ENCODE measurements at places on chromosomes 12 and 14.
A peak's percentile ranks its signal among the peaks of the same experiment; 100 is the strongest.

- DNase-seq: peak; percentile 95
These were observed 125.8 kb downstream of the KTN1 start for GRCh38 chr14:55705651-55706364.

DNA sequence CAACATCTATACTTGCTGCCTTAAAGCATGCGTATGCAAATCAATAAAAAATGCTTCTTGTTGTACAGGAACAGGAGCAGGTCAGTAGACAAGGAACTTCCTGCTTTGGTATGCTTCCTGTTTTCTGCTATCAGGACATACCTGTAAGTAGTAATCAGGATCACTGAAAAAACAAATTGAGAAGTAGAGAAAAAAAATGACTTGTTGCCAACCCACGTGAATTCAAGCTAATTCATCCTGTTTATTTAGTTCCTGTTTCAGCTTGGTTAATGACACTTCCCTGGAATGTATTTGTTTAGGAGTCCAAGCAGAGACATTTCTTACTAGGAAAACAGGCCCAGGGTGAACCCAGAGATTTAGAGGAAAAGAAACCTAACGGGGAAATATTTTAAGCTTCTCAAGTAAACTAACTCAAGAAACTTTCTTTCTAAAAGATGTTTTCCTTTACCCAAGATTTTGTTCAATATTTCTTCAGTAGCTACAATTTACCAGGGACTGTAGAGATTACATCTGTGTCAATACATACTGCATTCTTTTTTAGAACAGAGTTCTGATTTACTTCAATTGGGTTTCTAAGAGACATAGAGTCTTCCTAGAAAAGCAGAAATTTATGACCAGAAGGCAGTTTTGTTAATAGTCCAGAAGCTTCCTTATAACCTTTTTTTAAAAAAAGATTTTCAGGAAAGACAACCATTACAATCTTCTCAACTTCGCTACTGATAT lies 124.2 kb downstream of the PAWR start:
- DNase-seq: no peak

- DNase-seq: no peak
These were observed 3.9 kb downstream of the GPHN start for GRCh38 chr14:66511849-66512248.

DNA sequence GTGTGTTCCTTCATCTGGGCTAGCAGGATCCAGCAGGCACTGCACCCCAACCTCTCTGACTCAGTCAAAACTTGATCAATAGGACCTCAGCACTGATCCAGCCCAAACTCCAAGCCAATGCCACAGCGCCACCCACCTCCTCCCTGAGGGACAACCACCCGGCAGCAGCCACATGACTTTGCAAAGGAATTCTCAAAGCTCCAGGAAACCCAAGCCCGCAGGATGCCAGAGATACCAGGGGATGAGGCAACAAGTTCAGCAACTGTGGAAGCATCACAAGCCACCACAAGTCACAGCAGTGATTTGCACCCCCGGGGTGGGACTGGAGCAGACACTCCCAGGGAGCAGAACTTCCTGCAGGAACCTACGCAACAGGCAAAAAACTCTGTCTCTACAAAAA lies 37.3 kb downstream of the ACTN1 start:
- DNase-seq: no peak

DNA sequence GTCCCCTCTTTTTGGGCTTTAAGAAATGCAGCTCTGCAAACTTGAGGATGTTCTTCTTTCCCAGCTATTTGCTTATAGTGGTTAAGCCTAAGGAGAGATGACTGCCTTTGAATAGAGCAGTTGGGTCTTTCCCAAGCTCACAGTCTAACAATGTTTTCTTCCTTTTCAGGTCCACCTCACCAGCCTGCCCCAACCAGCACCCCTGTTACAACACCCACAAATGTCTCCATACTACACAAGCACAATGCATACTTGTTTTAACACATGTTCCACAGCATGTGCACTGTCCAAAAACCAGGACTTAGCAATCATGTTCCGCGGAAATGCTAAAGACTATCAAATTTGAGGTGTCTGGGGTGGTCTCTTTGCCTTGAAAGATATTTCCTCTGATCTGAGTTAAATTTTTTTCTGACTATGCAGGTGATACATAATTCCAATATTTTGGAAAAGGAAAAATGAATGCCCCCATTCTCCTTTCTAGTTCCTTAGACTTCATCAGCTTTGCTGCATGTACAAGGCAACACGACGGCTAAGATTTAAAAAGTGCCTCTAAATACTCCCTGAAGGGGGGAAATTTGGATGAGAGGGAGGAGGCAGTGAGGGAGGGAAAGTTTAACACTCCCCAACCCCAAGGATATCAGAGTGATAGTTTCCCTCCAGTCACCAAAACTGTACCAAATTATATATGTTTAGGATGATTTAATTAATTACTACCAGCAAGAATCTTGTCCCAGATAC lies 6.6 kb upstream of the HOXC13 start:
- no peak for DNase-seq

DNA sequence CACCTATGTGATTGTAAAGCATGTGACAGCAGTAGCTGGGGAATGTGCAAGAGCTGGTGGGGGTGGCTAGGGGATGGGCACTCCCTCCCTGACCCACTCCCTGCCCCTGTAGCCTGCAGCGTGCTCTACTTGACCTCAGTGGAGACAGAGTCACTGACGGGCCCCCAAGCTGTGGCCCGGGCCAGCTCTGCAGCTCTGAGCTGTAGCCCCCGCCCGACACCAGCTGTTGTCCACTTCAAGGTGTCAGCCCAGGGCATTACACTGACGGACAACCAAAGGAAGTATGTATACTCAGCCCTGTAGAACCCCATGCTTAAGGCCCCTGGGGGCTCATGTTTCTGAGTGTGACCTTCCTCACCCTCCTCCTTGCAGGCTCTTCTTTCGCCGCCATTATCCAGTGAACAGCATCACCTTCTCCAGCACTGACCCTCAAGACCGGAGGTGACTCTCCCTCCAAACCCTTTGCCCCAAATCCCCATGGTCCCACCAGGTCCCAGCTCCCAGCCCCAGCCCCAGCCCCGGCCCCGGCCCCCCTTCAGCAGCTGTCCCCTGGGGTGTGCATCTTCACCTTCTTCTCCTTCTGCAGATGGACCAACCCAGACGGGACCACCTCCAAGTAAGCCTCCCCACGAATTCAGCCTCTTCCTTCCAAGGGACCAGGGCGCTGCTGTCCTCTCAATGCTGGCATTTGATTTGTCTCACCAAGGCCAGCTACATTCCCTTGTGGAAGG lies 13.3 kb downstream of the TNS2 start:
- no peak for DNase-seq

DNA sequence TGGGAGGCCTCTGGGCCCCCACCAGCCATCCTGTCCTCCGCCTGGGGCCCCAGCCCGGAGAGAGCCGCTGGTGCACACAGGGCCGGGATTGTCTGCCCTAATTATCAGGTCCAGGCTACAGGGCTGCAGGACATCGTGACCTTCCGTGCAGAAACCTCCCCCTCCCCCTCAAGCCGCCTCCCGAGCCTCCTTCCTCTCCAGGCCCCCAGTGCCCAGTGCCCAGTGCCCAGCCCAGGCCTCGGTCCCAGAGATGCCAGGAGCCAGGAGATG lies 729 bp upstream of the GAPDH start:
- no peak for DNase-seq

DNA sequence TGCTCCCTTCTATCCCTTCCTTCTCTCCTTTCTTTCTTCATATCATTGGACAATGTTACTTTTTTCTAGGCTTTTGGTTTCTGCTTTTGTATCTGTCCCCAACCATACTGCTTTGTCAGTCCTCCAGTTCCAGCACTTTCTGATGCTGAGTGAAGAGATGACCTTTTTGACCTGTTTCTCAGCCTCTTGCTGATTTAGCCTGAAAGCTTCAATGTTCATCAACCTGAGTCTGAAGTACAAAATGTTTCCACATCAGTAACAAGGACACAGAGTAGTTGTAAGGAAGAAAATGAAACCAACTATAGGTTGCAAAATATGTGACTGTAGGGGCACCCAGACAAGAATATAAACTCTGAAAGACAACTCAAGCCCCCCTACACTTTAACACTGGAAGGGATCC lies 25.2 kb upstream of the AKAP6 start:
- DNase-seq: no peak

DNA sequence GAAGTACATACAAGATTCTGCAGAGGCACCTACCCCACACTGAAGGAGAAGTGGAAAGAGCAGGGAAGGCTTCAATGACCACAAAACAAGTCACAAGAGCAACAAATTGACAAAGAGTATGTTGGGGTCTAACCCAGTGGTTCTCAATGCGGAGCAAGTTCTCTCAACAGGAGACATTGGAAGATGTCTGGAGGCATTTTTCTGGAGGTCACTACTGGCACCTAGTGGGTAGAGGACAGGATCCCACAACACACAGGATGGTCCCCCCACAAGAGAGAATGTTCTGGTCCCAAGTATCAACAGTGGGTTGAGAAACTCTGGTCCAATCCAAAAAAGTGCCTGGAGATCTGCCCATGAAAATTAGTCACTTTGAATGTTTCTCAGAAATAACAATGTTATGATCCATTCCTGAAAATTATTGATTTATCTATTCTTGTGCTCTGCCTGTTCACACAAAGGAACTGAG lies 3.4 kb downstream of the SSH1 start:
- DNase-seq: peak; percentile 5

- DNase-seq: no peak
These were observed 55.6 kb downstream of the NT5DC3 start for GRCh38 chr12:103785243-103786031.

DNA sequence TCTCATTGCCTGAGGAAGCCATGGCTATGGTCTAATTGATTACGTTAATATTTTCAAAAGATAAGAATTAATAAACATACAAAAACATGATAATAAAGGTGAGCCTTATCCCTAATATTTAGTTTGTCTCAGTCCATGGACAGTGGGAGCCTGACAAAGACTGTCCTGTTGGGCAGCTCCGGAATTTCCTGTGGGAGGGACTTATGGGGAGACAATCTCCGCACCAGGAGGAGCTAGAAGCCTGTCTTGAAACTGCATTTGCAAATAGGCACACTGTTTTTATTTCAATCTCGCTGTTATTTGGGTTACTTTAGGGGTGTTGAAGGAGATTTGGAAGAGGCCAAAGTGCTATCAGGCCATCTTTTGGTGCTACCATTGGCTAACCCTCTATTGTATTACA lies 50.8 kb upstream of the ZDHHC17 start:
- DNase-seq: no peak

DNA sequence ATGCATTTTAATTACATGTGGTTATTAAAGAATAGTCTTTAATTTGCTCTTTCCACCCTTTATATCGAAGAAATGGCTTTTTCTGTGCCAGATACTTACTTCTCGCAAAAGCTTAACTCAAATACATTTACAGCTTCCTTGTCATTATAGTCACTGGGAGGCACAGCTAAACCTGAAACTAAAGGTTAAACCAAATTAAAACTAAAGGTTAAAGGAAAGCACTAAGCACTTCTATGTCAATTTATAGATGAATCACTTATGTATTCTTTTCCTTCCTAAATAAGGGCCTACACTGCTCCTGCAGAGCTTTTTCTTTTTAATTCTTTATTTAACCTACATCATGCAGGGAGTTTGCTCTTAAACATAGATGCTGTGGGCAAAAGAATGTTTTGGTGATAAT lies 9.1 kb downstream of the C14orf93 start:
- DNase-seq: no peak

DNA sequence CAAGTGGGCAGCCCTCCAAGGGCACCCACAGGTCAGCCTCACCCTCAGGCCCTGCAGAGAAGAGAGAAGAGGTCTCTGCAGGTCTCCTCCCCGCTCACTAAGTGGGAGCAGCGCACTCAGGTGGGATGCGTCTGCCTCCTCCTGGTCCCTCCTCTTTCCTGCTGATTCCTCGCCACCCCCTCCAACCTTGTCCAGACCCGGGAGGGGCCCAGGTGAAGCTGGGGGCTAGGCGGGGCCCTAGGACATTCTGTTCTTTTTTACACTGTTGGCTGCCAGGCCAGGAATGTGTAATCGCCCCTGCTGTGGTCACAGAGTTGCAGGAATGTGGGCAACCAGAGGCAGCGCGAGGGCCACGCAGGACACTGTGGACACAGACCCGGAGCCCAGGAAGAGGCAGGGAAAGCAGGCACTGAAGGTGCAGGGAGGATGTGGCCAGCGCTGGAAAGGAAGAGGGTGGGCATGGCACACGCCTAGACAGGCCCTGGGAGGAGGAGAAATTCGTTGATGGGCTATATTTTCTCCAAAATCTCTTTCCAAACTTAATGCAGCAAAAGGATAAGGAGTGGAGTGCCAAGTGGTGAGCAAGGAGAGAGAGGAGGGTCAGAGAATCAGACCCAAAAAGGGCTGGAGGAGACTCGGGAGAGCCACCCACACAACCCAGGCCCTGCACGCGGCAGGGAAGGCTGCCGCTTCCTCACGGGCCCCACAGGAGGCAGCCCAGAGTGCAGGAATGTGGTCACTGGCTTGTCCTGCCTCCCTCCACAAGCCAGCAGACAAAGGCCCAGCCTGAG lies 911 bp upstream of the SCNN1A start:
- peak; percentile 71 for DNase-seq

GRCh38 chr12:75997658-75998057 lies 33.9 kb downstream of the PHLDA1 start:
- no peak for DNase-seq

DNA sequence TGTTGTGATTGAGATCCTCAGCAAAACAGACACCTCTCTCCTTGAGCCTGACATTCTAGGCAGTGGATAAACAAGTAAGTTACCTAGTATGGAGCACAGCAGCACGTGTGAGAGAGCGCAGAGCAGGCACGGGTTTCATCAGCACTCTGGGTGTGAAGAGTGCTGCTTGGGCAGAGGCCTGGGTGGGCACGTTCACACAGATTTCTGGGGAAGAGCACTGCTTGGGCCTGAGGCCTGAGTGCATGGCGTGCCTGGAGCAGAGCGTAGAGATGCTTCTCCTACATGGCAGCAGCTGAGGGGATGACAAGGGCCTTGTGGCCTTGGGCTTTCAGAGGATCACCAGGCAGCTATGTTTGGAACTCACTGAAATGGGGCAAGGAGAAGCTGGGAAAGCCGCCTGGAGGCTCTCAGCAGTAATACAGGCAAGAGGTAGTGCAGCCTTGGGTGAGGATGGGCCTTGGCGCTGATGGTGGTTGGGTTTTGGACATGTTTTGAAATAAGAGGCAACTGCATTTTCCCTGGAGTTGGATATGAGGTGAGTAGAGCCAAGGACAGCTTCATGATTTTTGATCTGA lies 17.6 kb downstream of the CKB start:
- no peak for DNase-seq

- no peak for DNase-seq
These were observed 130.3 kb upstream of the RBM19 start for GRCh38 chr12:114096461-114096860.
